ENCODE measurements at places on chromosomes 13 and 19.

GRCh38 chr19:17393914-17394313 lies at the start of gene CCDC194:
TSS of gene CCDC194 (minus strand) at chr19:17394196. CDS start at chr19:17394158, 38 bp downstream.
- DNase-seq: no peak

DNA sequence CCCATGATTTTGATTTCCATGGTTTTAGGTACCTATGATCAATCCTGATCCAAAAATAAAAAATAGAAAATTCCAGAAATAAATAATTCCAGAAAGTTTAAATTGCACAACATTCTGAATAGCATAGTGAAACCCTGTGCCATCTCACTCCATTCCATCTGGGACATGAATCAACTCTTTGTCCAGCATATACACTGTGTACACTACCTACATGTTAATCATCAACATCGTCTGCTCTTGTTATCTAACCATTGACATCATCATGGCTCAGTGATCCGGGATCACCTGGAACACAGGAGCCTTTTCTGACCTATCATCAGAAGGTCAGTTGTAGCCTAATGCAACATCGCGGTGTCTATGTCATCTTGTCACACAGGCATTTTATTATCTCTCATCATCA lies 75.6 kb downstream of the MYO16 start:
- no peak for DNase-seq

- DNase-seq: no peak
Observed at GRCh38 chr13:73952648-73953047, 181.6 kb downstream of the KLF12 start.

DNA sequence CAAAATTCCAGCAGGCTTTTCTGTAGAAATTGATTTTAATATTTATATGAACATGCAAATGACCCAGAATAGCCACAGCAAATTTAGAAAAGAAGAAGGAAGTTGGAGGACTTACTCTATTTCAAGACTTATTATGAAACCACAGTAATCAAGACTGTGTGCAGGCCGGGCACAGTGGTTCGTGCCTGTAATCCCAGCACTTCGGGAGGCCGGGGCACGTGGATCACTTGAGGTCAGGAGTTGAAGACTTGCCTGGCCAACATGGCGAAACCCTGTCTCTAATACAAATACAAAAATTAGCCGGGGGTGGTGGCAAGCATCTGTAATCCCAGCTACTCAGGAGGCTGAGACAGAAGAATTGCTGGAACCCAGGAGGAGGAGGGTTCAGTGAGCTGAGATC lies 6.0 kb upstream of the FFAR2 start:
- DNase-seq: no peak

- DNase-seq: no peak
Observed at GRCh38 chr13:73675821-73676220, 458.4 kb downstream of the KLF12 start.

- DNase-seq: no peak
Observed at GRCh38 chr19:990746-991145, 6.6 kb downstream of the WDR18 start.

Measured in activated CD8-positive, alpha-beta memory T cell treated with anti-CD3 and anti-CD28 coated beads for 4 hours (primary cell).